Activated B cell treated with CpG ODN at 0.5 μM for 24 hours (primary cell): ENCODE measurements at places on chromosomes 3 and 15.
A peak's percentile ranks its signal among the peaks of the same experiment; 100 is the strongest.

DNA sequence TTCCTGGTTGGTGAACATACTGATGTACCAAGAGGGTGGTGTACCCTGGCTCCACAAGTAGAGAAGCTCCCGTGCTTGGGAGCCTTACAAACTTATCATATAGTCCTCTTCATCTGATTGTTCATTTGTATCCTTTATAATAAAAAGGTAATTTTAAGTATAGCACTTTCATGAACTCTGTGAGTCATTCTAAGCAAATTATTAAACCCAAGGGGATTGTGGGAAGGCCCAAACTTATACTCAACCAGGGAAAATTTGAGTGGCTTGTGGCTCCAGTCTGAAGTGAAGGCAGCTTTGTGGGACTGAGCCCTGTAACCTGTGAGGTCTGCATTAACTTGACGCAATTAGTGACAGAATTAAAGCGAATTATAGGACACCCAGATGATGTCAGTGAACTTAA lies 29.0 kb downstream of the TTBK2 start:
- DNase-seq, result no peak

DNA sequence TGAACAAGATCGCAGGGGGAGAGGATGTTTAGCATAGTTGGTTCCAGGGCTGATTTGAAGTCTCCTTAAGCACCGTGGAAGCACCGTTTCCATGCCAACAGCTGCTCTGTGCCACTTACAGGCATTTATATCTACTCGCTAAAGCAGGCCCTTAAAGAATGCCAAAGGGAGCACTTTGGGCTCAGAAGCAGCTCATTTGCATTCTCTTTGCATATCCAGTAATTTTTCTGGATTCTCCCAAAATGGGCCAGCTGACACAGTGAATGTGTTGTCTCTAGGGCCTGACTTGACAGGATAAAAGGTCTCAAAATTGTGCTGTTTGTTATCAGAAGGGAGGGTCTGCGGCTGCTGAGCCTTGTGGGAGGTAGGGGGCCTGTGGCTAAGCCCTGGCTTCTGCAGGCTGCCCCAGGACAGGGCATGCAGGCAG lies 138.6 kb downstream of the FBLN2 start:
- DNase-seq, result no peak

DNA sequence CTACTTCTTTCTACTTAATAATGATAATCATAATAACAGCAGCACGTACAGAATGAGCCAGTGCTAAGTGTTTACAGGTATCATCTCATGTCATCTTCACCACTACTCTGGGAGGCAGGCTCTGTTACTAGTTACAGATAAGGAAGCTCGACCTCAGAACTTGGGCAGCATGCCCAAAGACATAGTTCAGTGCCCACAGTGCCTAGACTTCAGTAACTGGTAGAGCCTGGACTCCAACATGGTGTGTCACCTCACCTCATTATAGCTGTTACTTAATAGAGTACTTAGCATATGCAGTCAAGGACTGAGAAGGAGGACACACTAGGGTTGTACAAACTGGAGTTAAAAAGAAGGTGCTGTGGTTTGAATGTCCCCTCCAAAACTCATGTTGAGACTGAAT lies 7.6 kb downstream of the GADL1 start:
- DNase-seq, result no peak

DNA sequence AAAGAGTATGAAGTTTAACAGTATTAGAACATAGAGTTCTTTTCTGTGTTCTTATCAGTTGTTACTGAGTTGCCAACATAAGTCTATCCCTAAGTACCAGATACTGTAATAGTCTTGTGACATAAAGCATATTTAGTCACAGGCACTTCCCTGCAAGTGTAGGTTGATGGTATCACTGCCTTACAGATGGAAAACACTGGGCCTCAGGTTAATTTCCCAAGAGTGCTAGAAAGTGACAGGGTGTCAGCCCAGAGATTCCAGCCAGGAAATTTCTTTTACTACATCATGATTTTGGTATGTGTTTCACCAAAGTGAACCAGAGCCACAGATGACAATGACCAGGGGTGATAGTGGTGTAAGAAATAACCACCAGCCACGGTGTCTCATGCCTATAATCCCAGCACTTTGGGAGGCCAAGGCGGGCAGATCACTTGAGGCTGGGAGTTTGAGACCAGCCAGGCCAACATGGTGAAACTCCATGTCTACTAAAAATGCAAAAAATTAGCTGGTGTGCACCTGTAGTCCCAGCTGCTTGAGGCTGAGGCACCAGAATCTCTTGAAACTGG lies 3.2 kb downstream of the EIF1B start:
- DNase-seq, result no peak

DNA sequence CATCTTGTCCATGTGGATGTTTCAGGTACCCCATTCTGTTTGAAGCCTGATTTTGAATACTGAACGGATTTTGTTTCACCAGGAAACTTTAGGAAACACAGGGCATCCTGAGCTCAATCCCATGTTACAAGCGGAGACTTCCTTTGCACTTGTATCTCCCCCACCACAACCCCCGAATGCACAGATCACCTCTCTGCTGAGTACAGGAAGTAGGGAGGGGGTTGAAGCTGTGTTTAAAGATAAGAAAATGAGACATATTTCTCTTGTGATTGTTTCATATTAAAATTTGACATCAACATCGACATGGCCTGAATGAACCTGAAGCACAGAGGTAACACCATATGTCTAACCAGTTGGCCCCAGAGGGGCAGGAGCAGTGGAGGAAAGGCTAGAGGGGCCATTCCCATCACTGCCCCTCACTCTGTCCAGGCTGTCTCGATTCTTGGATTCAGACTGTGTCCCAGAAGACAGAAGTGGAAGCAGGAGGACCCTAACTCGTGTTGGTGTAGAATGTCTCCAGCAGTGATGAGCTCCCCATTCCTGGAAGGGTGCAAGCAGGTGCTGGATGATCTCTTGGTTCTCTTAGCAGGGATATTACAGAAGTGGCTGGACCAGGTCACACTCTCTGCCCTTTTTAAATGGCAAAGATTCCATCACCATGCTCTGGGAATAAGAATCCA lies 59.6 kb upstream of the IQSEC1 start:
- no peak for DNase-seq

DNA sequence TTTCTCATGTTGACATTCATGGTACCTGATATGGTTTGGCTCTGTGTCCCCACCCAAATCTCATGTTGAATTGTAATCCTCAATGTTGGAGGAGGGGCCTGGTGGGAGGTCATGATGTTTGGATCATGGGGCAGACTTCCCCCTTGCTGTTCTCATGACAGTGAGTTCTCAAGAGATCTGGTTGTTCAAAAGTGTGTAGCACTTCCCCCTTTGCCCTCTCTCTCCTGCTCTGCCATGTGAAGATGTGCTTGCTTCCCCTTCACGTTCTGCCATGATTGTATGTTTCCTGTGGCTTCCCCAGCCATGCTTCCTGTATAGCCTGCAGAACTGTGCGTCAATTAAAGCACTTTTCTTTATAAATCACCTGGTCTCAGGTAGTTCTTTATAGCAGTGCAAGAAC lies 3.3 kb upstream of the UBL7 start:
- DNase-seq, result no peak

- no peak for DNase-seq
These were observed 208.4 kb downstream of the PLOD2 start for GRCh38 chr3:145952536-145952935.

DNA sequence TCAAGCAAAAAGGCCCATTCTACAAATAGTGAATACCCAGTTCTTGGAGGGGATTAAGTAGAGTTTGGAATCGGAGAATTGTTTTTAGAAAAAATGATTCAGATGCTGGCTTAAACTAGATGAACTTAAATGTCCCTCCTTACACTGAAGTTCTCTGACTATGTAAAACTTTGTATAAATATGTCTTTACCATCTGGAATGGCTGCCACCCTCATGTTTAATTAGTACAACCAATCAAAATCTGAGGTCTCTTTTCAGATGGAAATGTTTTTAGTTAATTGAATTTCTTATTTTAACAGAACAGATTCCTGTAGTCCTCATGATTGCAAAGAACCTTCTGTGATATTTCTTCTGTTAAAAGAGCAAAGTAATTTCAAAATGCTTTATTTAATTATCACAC lies 94.8 kb downstream of the CADM2 start:
- DNase-seq, result no peak

GRCh38 chr3:5428607-5429516 lies 241.4 kb downstream of the EDEM1 start:
- DNase-seq, result no peak

DNA sequence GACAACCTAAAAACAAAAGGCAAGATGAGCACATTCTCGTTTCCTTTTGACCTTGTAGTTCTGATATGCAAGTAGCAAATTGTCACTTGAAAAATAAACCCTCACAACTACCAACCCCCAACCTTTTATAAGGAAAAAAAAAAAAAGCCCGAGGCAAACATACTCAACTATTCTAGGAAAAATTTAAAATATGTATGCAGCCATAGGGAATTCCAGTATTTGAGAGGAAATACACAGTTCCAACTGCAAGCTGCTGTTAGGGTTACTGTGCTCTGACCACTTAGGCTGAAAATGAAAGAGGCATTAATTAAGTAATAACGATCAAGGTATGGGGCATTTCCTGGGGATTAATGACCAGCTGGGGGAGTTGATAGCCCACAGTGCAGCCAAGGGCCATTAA lies 281.9 kb upstream of the DPH6 start:
- DNase-seq, result no peak

- no peak for DNase-seq
These were observed 71.2 kb downstream of the OTOL1 start for GRCh38 chr3:161567577-161568361.

GRCh38 chr3:170076715-170077238 lies 39.0 kb downstream of the GPR160 start:
- DNase-seq, result no peak

DNA sequence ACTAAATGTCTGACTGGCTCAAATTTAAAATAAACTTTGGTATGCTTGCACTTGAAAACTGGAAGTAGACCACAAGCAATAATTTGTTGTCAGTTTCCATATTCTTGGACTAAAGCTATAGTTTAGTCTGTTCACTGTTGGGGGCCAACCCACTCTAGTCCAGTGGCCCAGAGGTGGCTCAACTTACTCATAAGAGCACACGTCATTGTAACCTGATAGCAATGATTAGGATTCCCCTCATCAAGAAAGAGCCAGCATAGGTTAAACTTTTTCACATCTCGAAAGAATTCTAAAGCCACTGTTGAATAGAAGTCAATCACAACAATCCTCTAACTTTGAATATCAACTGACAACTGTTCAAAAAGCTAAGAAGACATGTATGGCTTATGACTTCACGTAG lies 147.0 kb downstream of the MEIS2 start:
- no peak for DNase-seq

DNA sequence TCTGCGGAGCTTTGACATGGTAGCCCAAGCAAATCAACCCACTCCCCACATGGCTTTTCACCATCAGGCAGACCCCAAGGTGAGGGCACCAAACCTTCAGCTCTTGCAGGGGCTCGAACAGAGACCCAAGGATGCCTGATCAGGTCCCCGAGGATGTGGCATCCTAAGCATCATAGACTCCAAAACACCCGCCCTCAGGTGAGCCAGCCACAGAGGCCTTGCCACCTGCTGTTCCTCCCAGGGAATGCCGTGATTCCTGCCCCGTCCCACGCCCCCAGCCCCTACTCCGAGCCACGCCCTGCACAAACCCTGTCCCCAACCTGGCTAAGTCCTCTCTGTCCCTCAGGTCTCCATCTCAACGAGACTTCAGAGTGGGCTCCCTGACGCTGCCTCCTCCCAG lies 34.7 kb upstream of the SLC41A3 start:
- DNase-seq, result peak; percentile 6

DNA sequence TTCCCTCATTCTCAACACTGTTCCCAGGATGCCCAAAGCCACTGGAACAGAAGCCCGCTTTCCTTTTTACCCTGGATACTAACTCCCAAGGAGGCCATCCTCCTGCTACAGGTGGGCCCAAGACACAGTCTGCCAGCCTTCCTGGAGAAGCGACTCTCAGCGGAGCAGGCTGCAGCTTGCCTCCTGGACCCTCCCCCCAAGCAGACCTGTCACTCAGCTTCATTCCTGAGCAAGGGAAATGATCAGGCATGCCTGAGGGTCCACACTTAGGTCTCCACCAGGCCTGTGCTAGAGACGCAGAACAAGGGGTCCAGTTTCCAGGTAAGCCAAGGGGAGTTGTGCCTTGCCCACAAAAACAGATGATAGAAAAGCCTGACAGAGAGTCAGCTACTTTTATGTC lies 62.8 kb downstream of the SLCO2A1 start:
- no peak for DNase-seq

DNA sequence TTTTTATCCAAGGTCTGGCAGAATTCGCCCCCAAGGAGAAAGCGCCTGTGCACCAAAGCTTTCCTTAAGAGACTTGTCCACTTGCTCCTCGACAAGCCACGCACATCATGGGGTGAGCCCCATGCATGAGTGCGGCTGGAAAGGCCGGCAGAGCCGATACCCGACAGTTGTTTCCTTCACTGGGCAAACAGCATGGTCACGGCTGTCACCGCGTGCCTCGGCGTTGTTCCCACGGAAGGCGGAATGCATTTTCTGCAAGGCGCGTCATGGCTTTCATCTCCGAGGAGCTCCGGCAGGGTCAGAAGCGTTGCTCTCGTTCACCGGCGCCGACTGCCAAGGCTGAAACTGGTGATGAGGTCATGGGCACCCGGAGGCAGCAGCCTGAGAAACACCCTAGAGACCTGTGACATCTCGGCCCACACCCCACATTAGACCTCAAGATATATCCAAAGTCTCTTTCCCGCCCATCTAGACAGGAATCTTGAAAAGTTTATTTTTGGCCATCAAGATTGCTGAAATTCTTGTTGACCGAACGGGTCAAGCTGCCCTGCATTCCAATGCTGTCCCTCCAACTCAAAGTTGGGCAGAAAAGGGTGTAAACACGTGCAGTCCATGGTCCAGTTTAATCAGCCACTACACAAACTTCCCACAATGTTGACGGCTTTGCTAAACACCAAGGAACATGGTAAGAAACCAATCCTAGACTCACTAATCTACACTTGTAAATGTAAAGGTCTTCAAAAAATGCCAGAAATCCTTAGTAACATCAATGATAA lies 604 bp upstream of the TJP1 start:
- no peak for DNase-seq

- DNase-seq, result no peak
These were observed 61.6 kb upstream of the TGFBR2 start for GRCh38 chr3:30544812-30545211.

DNA sequence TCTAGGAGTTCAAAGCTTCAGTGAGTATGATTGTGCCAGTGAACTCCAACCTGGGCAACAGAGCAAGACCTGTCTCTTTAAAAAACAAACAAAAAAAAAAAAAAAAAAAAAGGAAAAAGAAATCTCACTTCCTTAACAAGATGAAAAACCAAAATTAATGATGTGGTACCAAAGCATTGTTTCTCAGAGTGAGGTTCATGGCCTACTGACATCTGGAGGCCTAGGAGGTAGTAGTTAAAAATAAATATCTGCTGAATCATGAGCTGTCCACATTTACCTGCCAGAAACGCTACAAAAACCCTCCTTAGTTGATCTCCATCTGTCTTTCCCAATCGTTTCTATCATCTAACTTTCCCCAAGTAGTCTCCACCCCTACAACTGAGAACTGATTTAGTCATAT lies 51.2 kb downstream of the EPHA6 start:
- DNase-seq, result no peak
